ENCODE measurements at places on chromosomes 5 and 9. TPM values are rescaled to one million over a fixed set of nuclear protein-coding genes. Genes with fewer than 3 reads are reported as not detected.

DNA sequence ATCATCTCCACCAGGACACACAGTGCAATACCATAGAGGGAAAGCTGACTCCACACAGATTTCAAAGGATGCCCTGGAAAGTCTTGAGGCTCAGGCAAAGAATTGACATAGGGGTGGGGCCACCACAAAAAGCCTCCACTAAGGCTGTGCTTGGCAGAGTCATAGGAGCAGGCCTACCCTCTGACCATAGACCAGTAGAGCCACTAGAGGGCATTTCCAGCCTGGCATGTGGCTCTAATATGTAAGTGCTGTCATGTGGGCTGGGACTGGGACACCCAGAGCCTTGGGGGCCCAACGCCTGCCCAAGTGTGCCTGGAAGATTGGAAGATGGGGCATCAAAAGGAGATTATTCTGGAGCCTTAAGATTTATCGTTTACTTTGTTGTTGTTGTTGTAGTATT lies 726.0 kb downstream of the DNAH5 start:
- no peak for DNase-seq

DNA sequence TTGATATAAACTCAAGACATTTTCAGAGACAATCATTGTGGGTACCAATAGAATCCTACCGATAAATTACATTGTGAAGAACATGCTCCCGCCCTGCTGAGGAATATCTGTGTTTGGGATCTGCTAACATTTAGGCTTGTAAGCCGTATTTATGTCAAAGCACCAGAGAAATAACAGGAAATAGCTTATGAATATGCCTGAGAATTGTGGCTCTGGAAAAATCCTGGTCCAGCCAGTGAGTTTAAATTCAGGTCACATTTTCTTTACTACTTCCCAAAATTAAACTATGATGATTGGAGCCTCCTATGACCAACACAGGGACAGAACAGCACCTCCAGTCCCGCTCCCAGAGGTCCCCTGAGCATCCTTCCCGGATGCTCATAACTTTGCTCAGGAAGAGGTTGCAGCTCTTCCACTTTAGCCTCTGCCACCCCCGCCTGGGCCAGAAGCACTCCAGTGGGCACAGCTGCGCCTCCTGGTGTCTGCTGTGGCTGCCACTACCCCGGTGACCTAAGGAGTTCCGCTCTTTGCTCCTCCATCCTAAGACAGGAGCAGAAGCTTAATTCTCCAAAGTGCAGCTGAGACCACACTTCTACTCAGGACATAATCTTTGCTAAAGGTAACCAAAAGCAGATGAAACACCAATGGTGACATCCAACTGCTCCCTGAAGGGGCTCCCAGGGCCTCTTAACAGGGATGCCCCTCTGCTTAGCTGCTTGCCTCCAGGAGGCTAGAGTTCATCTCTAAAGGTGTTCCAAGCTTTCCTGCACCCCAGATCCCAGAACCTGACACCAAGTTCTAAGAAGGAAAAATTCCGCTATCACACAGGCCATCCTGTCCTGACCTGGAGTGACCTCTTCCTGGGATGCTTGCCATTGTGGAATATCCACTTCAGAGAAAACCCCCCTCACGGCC lies 58.8 kb downstream of the SLC1A1 start:
- DNase-seq = no peak

DNA sequence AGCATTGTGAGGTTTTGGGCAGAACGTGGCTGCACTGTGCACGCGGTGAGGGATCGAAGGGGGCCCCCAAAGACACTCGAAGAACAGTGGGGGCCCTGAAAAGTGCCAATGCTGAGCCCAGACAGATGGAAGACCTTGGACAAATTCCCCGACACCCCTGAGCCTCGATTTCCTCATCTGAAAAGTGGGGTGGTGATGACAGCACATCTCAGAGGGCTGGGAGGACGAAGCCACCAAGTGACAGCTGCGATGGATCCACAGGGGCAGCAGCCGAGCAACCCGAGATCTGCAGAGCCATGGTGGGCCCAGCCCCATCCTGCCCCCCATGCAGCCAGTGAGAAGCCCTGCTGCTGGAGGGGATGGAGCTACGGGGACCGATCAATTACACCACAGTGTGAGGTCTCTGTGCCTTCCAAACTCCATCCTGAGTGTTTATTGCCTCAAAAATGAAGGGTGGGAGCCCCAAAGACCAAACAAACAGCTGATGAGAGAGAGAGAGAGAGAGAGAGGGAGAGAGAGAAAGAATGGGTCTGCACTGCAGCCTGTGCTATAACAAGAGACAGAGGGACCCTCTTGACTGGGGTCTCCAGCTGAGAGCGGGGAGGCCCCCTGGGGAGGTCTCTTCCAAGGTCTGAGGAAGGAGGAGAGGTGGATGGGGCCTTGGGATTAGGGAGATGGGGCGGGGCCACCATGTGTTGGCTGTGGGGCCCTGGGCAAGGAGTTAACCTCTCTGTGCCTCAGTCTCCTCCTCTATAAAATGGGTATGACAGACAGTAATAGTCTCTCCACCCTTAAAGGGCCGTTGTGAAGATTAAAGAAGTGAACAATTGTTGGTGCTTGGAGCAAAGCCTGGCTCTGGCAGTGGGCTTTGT lies 134.4 kb upstream of the IER5L start:
- DNase-seq = no peak

- no peak for DNase-seq
These were observed 3.6 kb upstream of the JADE2 start for GRCh38 chr5:134521841-134522240.

Gene SOWAHA
- 1.6 TPM for total RNA-seq

Gene ZNF354C
- total RNA-seq = 2.8 TPM

DNA sequence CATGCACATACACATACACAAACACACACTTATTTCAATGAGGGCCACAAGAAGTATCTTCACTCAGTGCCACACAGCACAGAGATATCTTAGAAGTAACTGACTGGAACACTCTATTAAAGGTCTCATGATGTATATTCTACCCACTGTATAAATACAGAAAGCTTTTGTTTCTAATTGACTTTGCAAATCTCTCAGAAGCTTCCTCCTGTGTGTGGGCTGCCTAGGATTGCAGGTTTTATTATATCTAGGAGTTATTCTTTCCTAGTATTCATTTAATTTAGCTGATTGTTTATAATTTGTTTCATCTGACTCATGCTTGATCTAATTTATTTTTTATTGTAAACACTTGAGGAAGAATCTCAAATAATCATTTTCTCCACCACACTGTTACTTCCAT lies 262.4 kb upstream of the ACTBL2 start:
- DNase-seq = no peak

- no peak for DNase-seq
These were observed 94.9 kb downstream of the RAD23B start for GRCh38 chr9:107378006-107378405.

DNA sequence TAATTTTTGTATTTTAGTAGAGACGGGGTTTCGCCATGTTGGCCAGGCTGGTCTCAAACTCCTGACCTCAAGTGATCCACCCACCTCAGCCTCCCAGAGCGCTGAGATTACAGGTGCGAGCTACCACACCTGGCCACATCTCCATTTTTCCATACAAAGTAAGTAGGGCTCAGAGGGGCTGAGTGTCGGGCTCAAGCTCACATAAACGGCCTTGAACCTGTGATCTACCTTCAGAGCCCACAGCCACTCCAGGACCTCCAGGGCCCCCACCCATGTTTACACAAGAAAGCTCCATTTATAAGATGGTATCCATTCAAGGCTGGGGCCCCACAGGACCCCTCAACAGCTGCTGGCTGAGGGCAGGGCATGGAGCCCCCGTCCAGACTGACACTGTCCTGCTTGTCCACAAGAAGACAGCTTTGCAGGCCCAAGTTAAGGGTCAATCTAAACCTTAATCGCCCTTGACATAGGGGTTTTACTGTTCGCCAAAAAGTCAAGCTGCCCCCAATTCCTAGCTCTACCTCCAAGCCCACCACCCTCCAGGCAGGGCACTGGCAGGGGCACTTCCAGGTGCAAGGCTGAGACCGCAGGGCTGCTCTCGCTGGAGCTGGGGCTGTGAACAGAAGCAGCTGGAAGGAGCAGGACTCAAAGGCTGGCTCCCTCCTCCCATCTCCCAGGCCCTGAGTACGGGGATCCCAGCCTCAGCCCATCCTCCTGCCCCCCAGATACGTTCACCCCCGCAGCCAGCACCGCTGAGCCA lies 18.9 kb downstream of the FAM78A start:
- no peak for DNase-seq

Gene NME5
- 0.09 TPM for total RNA-seq

GRCh38 chr9:68668127-68668526 lies 36.9 kb upstream of the PIP5K1B start:
- no peak for DNase-seq

DNA sequence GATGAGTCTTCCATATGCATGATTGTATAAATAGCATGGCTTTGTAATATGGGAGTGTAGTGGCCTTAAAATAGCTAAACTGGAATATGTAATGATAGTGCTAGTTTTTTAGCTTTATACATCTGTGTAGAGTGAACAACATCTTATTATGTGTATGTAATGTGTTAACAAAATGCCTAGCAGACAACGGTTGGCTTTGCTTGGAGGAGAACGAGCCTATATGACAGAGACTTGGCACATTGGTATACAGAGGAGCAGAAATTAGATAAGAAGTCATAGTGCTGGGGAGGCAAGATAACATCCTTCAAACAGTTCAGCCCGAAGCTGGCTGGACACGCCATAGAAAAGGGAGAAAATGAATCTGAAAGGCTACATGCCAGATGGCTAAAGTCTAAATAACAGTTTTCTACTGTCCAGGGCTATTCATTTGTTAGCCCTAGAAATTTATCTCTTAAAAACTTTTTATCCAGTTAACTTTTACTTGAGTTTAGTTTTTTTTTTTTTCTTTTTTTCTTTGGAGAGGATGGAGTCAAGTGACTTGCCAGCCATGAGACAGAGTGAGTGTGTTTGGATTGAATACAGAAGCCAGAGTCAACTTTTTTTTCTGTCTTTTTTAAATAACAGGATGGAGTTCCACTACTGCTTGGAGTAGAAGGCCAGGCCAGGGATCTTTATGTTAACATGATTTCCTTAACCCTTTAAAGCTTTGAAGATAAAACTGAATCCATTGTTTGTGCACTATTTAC lies 214.4 kb upstream of the ACTBL2 start:
- DNase-seq = no peak

Gene SV2C
- under 0.01 TPM for total RNA-seq

- DNase-seq = no peak
These were observed 322.4 kb downstream of the LRRC70 start for GRCh38 chr5:62900976-62901375.

DNA sequence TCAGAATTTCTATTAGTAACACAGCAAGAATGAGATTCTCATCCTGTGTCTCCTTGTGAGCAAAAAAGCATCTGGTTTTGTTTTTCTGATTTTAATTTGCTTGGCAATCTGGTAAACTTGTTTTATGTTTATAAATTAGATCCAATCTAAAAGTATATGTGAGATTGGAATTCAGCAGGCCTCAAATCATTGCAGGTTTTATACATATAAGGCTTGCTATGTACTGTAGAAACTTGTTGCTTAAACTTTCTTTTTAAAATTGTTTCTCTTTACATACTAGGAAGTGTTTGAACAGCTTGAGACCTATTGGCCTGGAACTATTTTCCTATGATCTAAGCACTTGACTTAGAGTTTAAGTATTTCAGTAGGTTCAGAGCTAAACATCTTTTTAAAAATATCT lies 1037.8 kb downstream of the NR2F1-AS1 start:
- DNase-seq = no peak

DNA sequence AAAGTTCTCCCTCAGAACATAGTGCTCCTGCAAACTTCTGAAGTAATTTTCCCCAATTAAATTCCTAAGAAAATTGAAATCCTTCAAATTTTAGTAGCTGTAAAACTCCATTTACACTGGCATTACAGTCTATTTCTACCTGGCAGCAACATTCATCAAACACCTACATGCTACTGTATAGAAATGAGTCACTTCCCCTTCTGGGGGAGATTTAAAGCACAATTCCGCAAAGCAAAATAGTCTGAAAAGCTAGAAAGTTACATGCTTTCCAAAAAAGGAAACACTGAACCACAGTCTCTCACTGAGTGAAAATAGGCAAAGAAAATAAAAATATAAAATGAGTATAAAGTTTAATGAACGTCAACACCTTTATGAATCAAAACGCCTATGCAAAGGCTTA lies 43.3 kb downstream of the MCTP1 start:
- DNase-seq = no peak

Gene TUSC1
- 6.4 TPM for total RNA-seq

GRCh38 chr5:157273131-157273556 lies 7.2 kb downstream of the CYFIP2 start:
- DNase-seq = no peak

DNA sequence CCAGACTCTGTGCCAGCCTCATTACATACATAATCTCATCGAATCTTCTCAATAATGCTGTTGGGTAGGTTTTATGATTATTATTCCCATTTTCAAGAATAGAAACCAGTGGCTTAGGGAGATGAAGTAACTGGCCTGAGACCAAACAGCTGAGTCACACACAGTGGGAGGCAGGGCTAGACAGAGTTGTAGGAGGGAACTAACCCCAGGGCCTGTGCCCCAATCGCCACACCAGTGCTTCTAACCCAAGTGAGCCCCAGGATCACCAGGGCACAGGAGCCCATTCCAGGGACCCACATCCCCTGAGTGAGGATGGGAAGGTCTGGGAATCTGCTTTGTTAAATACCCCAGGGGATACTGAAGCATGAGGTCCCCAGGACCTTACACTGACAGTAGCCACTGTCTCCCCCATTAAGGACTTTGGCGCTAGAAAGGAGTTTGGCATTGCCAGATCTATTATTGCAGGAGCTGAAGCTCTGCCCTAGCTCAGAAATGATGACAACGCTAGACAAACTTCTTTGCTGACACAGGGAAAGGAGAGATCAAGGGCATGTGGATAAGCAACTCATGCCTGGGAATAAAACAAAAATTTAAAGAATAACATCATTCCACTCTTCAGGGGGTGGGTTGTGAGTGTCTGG lies 63.8 kb upstream of the PPARGC1B start:
- DNase-seq = no peak

DNA sequence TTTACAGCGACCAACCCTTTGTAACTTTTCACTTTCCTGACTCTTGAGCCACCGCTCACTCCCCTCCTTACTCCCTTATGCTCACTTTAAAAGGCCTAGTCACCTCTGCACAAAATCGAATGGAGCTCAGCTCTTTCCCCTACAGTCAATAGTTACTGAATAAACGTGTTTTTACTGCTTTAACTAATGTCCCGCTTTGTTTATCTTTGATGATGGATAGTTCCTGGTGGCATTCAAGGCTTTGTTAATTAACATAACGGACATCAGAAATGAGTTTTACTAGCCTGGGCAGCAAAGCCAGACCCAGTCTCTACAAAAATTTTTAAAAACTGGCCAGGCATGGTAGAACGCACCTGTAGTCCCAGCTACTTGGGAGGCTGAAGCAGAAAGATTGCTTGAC lies 5.0 kb downstream of the SERINC5 start:
- no peak for DNase-seq

DNA sequence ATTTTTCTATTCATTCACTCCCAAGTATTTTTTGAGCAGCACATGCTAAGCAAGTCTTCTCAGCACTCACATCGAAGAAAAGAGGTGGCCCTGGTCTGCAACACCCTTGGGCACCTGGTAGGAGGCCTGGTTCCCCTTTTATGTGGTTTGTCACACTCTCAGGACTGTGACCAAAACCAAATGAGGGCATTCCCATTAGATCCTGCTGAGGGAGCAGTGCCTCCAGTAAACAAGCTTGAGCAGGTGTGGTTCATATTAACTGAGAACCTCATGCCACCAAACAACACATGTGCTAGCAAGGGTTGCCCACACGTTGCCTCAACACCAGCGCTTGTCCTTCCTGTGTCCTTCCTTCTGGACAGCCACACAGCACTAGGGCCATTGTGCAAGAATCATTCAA lies 26.9 kb upstream of the SYK start:
- no peak for DNase-seq

- DNase-seq = no peak
These were observed 25.5 kb downstream of the KCNMB1 start for GRCh38 chr5:170363671-170364070.

- DNase-seq = no peak
These were observed 92.7 kb downstream of the RAD23B start for GRCh38 chr9:107375651-107376369.
